ENCODE measurements at places on chromosomes 6 and 20.

DNA sequence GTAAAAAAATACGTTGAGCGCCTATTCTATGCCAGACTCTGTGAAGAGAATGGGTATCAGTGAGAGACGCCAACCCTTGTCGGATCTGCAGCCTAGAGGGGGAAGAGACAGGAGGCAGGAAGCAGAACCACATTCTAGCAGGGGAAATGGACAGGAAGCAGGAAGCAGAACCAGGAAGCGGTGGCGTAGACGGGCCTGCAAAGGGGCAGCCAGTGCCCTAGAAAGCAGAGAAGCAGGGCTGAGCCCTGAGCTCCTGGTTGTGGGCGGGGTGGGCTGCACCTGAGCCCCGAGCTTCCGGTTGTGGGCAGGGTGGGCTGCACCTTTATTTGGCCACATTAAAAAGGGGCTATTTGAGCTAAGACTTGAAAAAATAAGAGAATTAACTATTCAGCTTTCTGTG, 71.9 kb downstream of the FAM120B start:
- no peak for DNase-seq

- no peak for DNase-seq
Measured at GRCh38 chr6:14804785-14805210, 441.1 kb upstream of the JARID2 start.

DNA sequence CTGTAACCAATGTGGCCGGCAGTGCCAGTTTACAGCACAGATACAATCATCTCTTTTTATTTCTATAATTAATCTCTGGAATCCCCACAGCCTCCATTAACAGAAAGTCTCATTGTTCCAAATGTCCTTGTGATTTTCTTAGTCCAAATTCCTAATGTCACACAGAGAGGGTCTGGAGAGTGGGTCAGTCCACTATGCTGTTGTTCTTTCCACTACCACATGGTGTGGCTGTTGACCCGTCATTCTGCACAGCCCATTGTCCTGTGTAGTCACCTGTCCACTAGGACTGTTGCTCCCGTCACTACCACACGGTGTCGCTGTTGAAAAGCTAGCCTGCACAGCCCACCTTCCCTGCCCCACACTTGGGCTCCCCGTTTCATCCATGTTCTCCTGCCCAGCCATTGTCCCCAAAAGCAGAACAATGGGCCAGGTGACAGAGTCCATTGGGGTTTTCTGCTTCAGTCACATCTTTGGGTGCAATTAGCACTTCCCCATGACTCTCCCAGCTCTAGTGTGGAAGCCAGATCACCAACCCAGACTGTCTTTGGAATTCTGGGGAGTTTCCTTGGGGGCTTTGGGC, 8.6 kb upstream of the LBP start:
- no peak for DNase-seq

DNA sequence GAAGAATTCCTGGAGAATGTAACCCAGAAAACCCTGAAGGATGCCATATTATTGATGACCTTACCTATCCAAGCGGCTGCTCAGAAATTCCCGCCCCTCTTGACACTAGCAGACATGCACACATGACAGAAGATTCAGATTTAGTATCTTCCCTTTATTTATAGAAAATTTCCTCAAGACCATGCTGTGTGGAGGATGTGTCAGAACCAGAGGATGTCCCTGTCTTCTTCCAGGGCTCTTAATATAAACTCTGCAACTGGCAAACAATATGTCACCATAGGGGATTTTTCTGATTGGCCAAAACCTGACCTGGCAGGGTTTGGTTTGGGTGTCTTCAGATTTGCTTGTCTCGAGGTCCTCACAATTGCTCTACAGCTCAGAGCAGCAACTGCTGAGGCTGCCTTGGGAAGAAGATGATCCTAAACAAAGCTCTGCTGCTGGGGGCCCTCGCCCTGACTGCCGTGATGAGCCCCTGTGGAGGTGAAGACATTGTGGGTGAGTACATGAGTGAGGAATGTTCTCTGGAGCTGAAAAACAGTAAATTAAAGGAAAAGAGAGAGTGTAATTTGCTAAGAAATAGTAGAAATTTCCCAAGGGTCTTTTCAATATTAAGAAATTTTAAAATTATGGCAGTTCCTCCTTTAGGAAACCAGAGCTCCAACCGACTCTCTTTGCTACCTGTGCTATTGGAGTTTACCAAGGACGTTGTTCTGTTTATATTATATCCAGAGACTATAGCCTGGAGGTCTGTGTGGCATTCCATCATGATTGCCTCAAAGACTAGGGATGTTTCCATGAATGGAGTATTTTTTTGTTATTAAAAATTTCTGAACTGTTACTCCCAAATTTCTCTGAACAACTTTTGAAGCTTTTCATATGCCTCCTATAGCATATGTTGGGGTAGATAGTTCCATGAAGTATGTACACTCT, at the start of gene HLA-DQA2:
Gene HLA-DQA2, plus strand, starts transcription at position 361 of the 930 bp plus-strand sequence. Its CDS starts 53 bp downstream, at position 414.
- DNase-seq = no peak

GRCh38 chr6:83273596-83273995, 80.4 kb downstream of the RWDD2A start:
- no peak for DNase-seq
